ENCODE measurements at places on chromosomes 7 and 10.

DNA sequence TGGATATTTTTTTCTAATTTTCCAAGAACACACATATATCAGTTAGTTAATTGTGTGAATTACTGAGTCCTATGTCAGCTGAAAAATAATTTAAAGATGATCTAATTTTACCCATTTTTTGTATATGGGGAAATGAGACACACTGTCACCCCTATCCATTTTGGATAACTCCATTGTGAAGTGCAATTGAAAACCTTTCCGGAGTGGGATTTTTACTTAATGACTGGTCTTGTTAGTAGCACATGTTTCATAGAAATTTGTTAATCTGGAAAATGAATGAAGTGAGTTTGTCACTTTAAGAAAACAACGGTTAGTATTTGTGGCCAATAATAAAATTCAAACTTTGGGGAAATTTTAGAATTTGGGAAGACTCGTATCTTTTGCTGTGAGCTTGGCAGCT lies 2.0 kb downstream of the GARS1 start:
- no peak for DNase-seq

- no peak for DNase-seq
These were observed at the start of gene DOCK1 for GRCh38 chr10:126904818-126905701. Gene DOCK1, plus strand, starts transcription at chr10:126905428. Its CDS starts 90 bp downstream, at chr10:126905518.

- no peak for DNase-seq
These were observed 331.5 kb upstream of the RNF32 start for GRCh38 chr7:156309016-156309620.

DNA sequence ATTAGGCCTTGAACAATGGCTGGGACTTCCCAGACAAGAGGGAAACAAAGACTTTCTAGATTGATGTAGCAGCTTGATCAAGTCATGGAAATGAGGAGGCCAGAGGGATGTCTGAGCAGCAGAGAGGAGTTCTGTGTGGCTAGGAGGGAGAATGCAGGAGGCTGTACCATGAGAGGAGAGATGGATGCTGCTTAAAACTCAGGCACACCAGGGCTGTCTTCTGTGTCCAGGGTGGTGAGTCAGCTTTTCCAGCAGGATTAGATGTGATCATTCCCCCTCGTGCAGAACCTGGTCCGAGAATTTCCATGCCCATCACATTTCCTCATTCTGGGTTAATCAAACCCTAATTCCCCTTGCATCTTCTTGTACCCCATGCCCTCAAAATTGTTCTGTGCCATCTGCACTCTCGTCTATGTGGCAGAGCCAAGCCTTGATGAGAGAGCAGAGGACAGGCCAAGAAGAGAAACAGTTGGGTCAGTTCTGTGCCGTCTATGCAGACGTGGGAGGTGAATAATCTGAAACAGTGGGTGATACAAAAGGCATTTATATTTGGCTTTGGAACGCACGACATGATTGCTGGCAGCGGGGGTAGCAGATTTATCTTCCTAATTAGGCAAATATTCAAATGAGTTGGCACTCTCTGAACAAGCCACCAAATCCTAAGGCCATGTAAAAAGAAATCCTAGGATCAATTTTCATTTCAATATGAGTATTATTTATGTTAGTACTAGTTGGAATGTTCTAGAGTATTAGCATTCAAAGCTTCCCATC lies 160.7 kb downstream of the TMEM178B start:
- DNase-seq: no peak

GRCh38 chr7:70571403-70571934 lies 560.5 kb upstream of the GALNT17 start:
- DNase-seq: no peak

GRCh38 chr7:150923196-150923595 lies 54.9 kb downstream of the KCNH2 start:
- no peak for DNase-seq

DNA sequence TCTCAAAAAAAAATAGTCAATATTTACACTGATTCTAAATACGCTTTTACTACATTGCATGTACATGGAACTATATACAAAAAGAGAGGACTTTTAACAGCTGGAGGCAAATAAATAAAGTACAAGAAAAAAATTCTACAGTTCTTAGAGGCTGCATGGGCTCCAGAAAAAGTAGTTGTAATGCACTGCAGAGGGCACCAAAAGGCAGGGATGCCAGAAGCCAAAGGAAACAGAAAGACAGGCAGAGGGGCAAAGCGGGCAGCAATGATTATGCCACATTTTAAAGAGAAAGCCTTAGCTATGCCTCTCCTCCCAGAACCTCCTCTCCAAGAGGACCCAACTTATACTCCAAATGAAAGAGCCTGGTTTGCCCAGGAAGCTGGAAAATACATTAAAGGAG lies 11.6 kb upstream of the ADCK2 start:
- no peak for DNase-seq

- DNase-seq: no peak
These were observed 66.6 kb downstream of the PCLO start for GRCh38 chr7:83096065-83096580.

DNA sequence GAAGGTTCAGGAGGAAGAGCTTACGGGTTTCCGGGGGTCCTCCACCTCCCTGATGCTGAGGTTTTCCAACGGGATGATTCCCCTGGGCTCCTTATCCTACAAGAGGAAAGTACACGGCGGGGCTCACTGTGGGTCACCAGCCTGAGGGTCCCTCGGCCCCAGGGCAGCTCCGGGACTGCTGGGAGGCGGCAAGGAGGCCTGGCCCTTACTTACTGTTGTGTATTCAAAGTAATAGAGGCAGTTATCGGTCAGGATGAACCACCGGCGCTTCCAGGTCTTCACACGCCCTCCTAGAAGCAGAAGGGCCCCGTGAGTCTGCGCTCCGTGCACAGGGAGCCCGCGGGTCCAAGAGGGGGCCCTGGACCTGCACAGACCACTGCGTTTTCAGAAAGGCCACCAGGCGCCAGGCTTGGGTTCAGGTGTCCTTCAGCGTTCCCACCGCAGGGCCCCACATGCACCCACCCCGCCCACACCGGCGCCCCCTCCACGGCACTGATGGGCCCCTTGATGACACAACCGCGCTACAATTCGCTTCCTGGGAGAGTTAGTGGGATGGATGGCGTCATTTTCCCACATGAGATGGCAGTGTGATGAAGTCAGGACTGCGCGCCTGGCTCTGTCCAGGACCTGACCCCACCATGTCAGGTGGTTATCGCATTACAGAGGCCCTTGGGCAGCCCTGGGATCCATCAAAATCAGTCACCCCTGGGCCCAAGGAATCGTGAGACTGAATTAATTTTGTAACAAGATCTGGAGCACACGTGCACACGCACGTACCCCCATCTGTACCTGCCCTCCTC lies 106.7 kb downstream of the CYTH3 start:
- DNase-seq: no peak

- no peak for DNase-seq
These were observed 84.2 kb downstream of the REEP3 start for GRCh38 chr10:63605197-63605967.

- no peak for DNase-seq
These were observed 67.1 kb downstream of the SHH start for GRCh38 chr7:155744971-155745683.

GRCh38 chr10:14407567-14407966 lies 76.8 kb upstream of the FRMD4A start:
- no peak for DNase-seq

DNA sequence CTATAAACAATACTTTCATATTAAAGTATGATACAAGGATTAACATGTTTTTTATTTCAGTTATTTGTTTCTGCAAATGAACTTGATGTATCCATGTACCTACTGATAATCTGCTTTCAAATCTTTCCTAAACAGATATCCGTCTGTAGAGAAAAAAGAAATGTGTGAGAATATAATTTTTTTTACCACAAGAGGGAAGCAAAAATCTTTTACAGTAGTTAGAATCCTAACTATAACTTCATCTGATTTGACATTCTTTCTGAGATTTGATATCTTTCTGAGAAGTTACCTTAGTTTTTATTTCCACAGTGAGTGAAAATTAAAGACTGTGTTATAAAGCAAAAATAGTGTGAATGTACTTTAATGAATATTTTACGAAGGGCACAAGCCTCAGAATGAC lies 203.9 kb upstream of the PCLO start:
- no peak for DNase-seq

DNA sequence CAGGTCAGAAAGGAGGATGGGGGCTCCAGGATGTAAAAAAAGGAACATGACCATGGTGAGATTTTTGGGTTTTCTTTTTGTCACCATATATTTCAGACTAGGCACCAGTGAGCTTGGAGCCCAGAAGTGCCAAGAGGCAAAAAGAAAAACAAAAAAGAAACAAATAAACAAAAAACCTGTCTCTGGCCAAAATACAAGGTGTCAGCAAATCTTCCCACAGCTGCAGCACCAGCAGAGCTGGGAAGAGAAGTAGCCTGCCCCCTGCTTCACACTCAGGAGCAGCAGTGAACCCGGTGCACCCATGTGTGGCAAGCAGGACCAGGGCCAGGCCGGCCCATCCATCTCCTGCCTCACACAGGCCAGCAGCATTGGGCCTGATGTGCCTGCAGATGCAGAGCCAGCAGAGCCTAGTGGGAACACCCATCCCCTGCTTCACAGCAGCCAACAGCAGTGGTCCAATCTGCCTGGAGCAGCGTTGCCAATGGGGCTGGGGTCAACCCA lies 34.7 kb upstream of the C10orf71 start:
- no peak for DNase-seq

- DNase-seq: no peak
These were observed 58.2 kb downstream of the YKT6 start for GRCh38 chr7:44258865-44259546.

- no peak for DNase-seq
These were observed 70.2 kb downstream of the ZRANB1 start for GRCh38 chr10:125011926-125012705.

Measured in activated CD8-positive, alpha-beta memory T cell treated with anti-CD3 and anti-CD28 coated beads, Interleukin-2, amount 50 U/mL, for 4 hours (primary cell).